Ascending aorta (tissue), 2 donors: ENCODE measurements at places on chromosomes 13 and 19.

- DNase-seq, result no peak
These were observed 76.8 kb upstream of the LRCH1 start for GRCh38 chr13:46476174-46476573.

DNA sequence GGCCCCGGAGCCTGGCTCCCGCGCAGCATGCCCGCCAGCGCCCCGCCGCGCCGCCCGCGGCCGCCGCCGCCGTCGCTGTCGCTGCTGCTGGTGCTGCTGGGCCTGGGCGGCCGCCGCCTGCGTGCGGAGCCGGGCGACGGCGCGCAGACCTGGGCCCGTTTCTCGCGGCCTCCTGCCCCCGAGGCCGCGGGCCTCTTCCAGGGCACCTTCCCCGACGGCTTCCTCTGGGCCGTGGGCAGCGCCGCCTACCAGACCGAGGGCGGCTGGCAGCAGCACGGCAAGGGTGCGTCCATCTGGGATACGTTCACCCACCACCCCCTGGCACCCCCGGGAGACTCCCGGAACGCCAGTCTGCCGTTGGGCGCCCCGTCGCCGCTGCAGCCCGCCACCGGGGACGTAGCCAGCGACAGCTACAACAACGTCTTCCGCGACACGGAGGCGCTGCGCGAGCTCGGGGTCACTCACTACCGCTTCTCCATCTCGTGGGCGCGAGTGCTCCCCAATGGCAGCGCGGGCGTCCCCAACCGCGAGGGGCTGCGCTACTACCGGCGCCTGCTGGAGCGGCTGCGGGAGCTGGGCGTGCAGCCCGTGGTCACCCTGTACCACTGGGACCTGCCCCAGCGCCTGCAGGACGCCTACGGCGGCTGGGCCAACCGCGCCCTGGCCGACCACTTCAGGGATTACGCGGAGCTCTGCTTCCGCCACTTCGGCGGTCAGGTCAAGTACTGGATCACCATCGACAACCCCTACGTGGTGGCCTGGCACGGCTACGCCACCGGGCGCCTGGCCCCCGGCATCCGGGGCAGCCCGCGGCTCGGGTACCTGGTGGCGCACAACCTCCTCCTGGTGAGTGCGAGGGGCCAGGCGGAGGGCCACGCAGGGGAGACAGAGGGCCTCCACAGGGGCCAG, at the start of gene KL:
KL (plus strand) TSS at position 10 of the 909 bp plus-strand sequence; CDS start at position 28, 18 bp downstream.
- DNase-seq, result no peak

GRCh38 chr19:3776479-3777040, 4.5 kb upstream of the RAX2 start:
- DNase-seq, result no peak

GRCh38 chr13:110272227-110272626, 34.7 kb downstream of the COL4A1 start:
- DNase-seq, result no peak

DNA sequence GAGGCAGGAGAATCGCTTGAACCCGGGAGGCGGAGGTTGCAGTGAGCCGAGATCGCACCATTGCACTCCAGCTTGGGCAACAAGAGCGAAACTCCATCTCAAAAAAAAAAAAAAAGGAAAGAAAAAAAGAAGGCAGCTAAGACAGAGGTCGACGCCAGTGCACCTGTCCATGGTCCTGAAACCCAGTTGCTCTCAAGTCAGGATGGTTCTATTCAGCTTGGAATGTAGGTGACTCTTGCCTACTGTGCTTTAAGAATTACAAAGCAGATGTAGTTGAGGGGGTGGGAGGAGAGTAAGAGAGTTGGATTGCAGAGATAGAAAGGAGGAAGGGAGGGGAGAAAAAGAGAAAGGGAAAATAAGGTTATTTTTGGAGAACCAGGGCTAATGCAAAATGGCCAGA, 18.7 kb downstream of the CACNG7 start:
- no peak for DNase-seq

GRCh38 chr13:27634791-27635190, 13.1 kb downstream of the POLR1D start:
- DNase-seq, result no peak

DNA sequence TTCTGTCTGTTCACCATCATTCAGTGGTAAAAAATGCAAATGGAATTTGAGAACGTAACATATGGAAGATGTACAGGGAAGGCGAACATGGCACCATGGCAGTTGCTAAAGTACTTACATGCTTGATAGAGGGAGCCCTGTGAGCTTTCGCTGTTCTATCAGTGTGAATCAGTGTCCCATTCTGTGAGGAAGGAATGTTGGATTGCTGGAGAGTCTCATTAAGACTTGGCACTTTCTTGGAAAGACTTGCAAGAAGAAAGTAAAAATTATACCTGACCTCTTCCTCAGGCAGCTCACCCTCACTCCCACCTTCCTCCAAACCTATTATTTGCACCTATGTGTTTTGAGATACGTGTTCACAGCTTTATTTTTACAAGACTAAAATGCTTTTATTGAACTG, 43.5 kb downstream of the FREM2 start:
- DNase-seq, result no peak

DNA sequence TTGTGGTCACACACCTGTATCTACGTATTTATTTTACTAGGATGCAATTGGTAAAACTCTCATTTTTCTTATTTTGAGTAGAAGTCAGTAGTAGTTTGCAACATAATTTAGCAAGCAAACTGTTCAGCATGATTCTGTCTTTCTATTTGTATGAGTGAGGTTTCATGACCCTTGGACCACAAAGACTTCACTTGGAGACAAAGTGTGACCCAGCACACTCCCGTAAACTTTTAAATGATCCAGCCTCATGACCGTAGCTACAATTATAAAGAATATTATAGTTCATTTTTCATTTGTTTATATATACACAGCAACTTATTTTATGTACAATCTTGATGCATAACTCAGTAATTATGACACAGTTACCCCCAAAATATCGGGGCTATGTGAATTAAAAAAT, 86.5 kb downstream of the ERCC5 start:
- DNase-seq, result no peak

DNA sequence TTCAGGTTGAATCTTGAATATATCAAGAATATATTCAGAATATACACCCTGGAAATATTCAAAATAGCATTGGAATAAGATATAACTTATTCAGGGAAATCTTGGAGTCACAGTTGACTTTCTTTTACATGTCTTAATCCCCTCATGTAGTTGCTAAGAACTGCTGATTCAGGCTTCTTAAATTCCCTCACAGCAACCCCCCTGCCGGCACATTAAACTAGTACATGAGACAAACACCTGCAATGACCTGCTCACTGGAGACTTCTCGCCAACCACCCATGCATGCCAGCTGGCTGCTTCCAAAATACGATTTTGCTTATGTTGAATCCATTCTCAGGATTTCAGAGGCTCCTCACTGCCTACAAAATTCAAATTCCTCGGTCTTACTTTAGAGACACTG, 997.1 kb downstream of the EFNB2 start:
- DNase-seq, result no peak

DNA sequence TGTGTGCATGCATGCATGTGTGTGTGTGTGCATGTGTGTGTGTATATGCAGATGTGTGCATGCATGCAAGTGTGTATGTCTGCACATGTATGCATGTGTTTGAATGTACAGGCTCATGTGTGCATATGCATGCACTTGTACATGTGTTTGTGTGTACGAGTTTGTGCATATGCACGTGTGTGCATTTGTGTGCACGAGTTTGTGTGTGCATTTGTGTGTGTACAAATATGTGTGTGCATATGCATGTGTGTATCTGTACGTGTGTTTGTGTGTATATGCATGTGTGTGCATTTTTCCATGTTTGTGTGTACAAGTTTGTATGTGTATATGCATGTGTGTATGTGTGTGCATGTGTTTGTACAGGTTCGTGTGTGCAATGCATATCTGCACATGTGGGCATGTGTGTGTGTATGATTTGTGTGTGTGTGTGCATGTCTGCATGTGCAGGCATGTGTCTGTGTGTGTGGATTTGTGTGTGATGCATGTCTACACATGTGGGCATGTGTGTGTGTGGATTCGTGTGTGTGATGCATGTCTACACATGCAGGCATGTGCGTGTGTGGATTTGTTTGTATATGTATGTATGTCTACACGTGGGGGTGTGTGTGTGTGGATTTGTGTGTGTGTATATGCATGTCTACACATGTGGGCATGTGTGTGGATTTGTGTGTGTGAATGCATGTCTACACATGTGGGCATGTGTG, 57.1 kb downstream of the F2RL3 start:
- no peak for DNase-seq

GRCh38 chr19:10021863-10022262, 8.6 kb downstream of the RDH8 start:
- DNase-seq, result no peak
